ENCODE measurements at places on chromosomes 2 and 18.

DNA sequence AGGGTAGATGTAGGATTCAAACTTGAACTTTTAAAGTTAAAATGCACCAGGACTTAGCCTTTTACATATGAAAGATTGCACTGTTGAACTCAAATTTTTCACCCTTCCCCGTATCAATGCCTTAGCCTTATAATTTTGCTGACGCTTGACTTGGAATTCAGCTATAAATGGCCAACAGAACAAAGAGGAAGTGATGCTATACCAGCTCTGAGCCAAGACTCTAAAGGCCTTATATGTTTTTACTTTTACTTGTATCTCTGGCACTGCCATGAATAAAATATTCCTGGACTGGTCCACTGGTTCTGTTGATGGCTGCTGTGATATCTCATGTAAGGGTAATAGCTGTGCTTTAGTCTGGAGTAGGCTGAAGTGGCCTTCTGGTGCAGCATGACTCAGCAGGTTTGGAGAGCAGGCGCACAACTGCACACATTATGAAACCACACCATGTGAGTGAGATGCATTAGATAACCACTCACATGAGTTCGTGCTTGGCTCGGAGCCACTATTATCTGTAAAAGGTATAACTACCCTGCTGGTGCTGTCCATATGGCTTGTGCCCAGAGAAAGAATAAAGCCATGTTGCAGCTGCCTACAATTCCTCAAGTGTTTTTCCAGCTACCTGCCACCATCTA, 8.4 kb upstream of the IER3IP1 start:
- no peak for DNase-seq

DNA sequence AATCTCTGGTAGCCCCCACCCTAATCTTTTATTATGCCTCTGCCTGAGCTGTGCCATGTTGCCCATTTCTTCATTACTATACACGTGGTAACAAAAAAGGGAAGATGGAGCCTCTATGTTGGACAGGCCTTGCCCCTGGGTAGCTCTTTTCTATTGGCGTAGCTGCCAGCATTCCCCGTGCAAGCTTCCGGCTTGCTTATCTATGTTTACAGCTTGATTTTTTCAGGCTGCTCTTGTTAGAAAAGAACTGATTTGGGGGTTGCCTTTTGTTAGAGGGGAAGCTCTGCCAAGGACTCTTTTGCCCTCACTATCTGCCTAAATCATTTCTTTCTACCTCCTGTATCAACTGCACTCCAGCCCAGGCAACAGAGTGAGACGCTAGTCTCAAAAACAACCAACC, 45.5 kb upstream of the ZSWIM2 start:
- no peak for DNase-seq

GRCh38 chr2:99863236-99863902, 279.0 kb downstream of the AFF3 start:
- DNase-seq, result no peak

GRCh38 chr2:38178556-38179419, 102.8 kb upstream of the CYP1B1 start:
- no peak for DNase-seq

DNA sequence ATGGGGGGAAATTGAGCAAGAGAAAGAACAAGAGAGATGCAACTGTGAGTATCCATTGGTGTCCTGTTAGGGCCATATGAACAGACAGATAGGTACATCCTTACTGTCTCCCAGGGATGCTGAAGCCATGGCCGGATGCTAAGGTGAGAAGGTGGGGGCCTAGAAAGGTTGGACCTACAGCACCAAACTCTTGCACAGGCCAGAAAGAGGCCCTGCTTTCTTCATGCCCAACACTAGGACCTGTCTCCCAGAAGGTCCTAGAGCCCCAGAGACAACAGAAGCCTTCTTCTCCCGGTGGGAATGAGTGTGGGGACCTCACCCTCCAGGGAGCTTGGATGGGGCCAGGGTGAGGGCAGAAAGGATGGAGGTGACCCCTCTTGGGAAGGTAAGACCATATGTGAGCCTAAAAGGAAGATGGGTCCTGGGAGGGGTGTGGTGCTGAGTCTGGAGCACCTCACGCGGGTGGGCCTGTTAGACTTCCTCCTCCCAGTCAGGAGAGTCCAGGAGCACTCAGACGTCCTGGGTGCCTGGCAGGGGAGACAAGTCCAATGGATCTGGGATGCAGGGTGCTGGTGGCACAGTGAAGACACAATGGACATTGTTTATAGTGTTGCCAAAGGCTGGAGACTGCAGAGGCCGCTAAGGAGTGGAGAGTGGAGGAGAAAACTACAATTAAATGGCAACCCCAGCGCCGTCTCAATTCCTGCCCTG, 265.3 kb downstream of the CYP26B1 start:
- DNase-seq, result no peak

DNA sequence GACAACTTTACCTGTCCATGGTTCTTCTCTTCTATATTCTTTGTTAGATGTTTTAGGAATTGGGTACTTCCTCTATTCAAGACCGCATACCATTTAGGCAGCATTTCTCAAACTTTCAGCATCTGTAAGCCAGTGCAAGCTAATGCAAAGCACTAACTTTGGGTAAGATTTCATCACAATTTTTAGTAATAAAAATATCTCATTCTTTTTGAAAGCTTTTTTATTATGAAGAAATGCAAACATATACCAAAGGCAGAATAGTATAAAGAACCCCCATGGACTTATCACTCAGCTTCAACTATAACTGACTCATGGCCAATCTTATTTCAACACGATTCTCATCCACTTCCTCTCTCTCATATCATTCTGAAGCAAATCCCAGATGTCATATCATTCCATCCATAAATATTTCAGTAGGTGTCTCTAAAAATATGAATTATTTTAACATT, 32.9 kb downstream of the INO80C start:
- DNase-seq, result no peak

DNA sequence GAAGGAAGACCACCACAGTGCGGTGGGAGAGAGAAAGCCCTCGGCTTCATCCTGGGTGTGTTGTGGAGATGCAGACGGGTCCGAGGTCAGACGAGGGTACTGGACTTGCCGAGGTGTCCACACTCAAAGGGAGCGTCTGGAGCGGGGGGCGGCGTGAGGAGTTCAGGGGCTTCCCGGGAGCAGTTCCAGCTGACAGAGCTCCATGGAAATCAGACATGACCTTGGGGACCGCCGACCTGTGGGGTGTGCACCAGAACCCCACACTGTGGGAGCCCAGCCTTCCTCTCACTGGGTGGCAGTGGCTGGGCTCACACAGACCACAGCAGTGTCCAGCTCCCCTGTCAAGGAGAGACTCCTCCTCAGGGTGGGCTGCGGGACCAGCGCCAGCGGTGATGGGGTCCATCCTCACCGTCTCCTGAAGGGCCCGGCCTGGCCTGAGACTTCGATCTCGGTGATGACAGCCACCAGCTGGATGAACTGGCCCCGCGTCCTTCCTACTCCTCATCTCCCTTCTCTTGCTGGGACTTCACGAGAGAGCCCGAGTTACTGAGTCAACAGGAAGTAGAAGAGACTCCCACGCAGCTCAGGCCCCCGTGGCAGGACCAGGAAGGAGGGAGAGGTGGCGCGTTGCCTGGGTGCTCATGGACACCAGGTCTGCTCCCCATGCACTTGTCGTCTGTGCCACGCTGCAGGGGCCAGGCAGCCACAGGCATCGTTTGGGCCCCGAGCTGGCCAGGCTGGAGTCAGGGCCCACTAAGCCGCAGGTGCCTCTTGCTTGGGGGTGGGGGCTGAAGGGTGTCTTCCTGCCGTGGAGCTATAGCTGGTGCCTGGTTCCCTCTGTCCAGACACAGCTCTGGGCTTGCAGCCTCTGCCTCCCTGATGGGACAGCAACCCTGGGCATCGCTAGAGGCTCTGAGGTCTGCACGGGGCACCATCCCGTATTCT, 101.9 kb upstream of the CTDP1 start:
- no peak for DNase-seq

DNA sequence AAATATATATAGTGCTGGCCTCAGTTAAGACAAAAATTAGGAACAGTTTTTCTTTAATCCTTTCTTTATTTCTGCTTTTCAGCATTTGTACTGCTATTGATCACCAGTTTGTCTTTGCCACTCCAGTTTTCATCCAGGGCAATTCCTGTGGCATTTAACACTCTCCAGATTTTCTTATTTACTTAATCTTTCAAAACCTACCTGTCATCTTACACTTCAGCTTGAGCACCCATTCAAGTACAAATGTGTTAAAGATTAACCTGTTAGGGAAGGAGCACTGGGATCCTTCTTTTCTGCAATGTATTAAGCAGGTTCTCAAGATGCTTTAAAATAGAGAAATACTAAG, 101.8 kb upstream of the SCN1A start:
- DNase-seq, result no peak

DNA sequence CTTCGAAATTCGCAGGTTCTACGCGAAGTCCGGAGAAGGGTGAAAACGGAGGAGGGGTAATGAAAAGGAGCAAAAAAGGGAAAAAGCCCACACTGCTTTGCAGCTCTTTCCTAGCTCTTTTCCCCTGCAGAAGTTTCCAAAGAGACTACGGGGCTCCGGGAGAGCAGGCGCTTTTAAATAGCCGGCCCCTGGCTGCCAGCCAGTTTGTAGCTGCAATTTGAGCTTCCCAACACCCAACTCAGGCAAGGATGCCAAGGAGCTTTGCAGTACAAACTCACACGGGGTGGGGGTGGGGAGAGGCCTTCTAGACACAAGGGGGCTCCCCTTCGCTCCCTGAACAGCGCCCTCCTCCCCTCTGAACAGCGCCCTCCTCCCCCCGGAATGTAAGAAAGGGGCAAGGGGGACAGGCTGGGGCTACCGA, at the start of gene IGFBP5:
IGFBP5 (minus strand) TSS at position 149 of the 421 bp plus-strand sequence. CDS start 774 bp downstream, outside the sequence.
- no peak for DNase-seq

DNA sequence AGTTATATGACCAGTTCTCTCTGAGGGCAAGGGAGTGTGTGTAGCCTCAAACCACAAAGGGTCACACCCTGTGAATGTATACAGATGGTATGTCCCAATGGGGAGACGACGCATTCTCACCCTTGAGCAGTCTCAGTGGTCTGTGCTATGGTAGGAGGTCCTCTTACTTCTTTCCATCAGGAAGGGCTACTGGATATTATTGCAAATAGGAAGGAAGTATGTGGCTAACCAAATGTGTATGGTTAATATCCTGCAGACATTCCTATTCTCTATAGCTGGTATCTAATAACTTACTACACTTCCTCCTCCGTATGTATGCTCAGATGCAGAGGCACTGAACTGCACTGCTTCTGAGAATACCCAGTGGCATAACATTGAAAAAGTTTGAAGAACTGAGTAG, 306.7 kb upstream of the CCDC68 start:
- DNase-seq, result peak; percentile 49

- DNase-seq, result no peak
Observed at GRCh38 chr18:23772327-23773024, 83.2 kb downstream of the LAMA3 start.

DNA sequence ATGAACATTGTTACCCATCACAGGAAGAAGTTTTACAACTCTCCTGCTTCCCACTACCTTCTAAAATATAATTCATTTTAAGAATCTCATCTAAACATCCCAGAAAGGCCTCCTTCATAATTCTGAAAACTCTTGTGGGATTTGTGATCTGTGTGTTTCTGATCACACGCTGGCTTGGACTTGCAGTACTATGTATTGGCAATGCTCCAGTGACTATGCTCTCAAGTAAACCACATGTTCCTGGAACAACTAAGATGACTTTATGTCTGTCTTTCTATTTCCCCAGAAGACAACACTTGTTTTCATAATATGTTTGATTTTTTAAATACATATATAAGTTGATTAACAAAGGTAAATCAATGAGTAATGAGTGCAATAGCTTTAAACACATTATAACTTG, 376.6 kb upstream of the NETO1 start:
- no peak for DNase-seq

DNA sequence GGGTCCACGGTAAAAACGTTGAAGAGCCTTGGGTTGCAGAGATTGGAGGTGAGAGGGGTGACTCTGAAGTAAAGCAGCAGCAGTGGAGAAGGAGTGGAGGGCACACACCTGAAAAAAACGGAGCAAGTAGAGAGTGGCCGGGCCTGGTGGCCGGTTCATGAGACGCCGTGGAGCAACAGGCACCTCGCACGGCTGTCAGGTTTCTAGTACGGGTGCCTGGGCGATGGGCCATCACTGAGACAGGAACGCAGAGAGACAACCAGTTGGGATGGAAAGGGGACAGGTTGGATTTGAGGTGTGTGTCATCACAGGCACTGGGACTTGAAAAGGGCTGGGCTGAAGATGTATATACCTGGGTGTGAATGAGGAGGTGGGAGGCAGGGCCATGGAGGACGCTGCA, 104.2 kb downstream of the MTCL1 start:
- DNase-seq, result no peak

All from keratinocyte (primary cell).